ENCODE measurements at places on chromosomes 4 and X.
A peak's percentile ranks its signal among the peaks of the same experiment; 100 is the strongest.

DNA sequence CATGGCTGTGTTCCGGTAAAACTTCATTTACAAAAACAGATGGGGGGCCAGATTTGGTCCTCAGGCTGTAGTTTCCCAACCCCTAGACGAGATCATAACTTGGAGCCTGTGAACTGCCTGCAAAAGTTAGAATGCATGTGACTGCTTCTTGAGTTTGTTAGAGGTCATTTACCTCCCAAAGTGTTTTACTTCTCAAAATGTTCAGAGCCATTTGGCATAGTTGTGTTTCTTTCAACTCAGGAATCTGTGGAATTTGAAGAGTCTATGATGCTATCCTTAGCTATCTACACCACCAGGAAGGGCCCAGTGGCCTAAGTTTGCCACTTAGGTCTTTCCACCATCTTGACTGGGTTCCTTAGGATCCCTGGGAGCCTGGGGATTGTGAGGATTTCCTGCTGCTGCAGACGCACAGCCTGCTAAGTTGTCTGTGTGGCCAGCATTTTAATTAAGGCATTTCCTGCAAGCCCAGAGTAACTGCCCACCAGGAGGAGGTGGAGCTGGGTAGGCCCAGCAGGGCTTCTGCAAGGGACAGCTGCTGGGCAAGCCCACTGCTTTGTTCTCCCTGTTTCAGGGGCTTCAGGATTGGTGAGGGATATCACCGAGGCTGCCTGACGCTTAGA, 53.1 kb downstream of the CCNI start:
- no peak for DNase-seq

- DNase-seq, result no peak
Observed at GRCh38 chrX:44240036-44240435, 103.4 kb downstream of the EFHC2 start.

DNA sequence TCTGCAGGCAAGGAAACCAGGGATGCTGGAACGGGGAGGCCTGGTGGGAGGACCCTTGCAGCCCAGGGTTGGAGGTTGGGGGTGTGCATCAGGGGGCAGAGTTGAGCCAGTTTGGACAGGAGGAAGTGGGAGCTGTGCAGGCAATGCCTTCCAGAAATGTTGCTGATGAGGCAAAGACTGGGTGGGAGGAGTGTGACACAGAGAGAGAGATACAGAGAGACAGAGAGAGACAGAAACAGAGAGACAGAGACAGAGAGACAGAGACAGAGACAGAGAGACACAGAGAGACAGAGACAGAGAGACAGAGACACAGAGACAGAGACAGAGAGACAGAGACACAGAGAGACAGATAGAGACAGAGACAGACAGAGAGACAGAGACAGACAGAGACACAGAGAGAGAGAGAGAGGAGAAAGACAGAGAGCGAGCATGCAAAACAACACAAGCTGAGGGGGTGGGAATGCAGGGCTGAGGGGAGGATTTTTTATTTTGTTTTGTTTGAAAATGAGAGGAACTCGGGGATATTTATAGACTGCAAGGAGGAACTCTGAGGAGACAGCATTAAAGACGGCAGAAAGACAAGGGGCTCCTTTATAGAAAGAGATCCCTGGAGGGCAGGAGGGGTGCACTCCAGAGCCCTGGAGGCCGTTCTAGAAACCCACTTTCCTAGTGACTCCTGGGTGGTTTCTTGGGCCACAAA, 1.9 kb upstream of the HAUS3 start:
- peak; percentile 16 for DNase-seq

DNA sequence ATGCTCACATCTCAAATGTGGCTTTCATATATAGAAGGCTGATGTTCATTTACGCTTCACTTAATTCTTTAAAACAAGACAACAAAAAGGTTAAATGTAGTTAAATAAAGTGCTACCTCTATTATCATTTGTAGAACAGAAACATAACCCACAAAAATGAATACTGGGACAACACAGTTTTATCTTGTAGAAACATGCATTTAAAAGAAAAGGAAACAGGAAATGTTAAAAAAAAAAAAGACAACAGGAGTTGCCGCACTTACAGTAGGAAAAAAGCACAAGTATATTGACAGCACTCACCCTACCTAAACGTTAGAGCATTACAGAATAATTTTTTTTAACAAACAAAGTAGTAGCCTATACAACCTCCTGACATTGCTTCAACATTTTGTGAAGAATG, 4.8 kb downstream of the THOC2 start:
- no peak for DNase-seq

- DNase-seq, result no peak
Observed at GRCh38 chr4:139957986-139958738, 195.8 kb downstream of the MAML3 start.

GRCh38 chr4:88738180-88738579, 40.6 kb upstream of the NAP1L5 start:
- DNase-seq, result no peak

DNA sequence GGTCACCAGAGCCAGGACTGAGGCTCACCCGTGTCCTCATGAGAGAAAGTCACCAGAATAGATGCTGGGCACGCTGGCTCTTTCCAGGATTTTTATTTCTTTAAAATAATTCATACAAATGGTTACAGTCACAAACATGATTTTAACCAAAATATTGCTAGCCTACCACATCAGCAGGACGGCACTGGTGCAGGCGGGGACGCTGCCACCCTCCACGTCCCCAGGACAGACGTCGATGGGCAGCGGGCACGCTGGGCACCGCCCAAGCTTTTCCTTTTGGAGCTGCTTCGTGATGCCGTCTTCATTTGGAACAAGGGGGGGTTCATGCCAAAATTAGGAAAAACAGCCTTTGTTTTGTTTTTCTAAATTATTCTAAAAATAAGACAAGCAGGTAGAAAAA, 37.6 kb downstream of the CTBP1 start:
- no peak for DNase-seq
